ENCODE measurements at places on chromosomes 3 and 15.

DNA sequence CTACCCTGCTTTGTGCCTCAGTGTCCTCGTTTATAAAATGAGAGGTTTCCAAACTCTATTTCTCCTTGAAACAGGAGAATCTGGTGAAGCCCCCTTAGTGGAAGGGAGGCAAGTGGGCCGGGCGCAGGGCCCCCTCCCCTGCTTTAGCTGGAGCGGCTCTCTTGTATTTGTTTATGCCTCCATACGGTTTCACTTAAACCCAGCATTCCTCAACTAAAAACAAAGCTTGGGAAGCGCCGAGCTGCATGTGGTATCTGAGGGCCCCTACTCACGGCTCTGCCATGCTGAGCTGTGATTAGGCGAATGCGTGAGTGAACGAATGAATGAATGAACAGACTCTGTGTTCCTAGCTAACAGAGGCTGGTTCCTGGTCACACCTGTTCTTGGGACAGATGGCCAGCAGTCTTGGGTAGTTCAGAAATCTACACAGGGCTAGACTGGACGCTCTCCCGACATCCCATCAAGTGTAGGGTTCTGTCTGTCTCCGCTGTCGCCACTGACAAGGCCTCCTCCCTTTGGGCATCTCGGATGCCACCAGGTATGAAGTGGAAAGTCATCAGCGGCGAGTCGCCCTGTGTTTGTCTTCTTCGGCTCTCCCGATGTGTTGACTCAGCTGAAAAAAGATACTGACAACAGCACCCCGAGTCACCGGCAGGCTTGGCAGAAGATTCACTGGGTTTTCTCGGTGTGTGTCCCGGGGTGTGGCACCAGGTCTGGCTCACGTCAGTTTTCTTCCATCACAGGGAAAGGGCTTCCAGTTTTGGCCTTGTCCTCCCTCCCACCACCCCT lies 42.4 kb upstream of the VPS8 start:
- DNase-seq: no peak

DNA sequence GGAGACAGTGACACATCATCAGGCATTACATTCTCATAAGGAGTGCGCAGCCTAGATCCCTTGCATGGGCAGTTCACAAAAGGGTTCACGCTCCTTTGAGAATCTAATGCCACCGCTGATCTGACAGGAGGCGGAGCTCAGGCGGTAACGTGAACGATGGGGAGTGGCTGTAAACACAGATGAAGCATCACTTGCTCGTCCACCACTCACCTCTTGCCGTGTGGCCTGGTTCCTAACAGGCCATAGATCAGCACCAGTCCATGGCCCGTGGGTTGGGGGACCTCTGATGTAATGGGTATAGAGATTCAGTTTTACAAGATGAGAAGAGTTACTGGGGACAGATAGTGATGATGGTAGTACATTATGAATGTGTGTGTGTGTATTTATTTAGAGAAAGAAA lies 63.0 kb downstream of the FRMD5 start:
- no peak for DNase-seq

GRCh38 chr3:121473001-121473400 lies 72.8 kb downstream of the POLQ start:
- no peak for DNase-seq

DNA sequence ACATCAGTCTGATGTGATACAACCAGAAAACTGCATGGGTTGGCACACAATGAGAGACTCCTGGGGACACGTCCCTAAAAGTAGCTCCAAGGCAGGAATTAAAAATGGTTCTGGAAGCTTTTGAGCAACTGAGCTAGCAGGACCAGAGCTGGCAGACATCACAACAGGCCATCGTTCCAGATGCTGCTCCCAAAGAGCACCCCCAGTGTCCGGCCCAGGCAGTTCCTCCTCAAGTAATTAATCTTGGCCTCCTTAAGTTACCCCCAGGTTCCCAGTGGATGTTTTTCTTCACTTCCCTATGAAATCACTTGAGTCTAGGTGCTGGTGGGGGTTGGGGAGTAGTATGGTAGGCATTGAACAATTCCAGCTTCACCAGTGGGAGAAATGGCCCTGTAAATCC lies 711.6 kb downstream of the MECOM start:
- no peak for DNase-seq

DNA sequence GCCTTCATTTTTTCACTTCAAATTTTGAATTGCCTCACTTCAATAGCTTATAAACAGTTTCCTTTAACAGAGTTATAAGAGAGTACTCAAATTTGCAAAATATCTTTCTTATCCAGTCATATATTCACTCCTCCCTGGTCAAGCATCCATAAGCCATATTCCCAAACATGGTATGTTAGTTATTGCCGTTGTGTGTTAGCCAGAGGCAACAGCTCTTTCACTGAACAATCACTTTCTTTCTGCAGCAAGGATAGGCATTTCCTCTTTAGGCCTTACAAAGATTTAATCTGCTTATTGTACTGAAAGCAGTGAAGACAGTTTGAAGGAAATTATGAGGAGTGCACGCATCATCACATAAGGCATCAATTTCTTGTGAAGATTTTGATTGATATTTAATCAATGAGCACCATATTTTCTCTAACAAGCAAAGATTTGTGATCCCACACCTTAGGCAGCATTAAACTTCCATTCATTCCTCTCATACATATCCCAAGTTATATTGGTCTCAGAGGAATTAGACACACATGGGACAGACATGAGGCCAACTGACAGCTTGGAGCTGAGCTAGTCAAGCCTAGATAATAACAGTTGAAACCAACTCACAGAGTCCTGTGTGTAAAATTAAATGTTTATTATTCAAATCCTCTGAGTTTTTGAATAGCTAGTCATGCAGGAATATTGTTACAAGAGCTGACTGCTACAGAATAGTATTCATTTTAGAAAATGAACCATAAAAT lies 80.0 kb upstream of the EPHA6 start:
- DNase-seq: no peak

DNA sequence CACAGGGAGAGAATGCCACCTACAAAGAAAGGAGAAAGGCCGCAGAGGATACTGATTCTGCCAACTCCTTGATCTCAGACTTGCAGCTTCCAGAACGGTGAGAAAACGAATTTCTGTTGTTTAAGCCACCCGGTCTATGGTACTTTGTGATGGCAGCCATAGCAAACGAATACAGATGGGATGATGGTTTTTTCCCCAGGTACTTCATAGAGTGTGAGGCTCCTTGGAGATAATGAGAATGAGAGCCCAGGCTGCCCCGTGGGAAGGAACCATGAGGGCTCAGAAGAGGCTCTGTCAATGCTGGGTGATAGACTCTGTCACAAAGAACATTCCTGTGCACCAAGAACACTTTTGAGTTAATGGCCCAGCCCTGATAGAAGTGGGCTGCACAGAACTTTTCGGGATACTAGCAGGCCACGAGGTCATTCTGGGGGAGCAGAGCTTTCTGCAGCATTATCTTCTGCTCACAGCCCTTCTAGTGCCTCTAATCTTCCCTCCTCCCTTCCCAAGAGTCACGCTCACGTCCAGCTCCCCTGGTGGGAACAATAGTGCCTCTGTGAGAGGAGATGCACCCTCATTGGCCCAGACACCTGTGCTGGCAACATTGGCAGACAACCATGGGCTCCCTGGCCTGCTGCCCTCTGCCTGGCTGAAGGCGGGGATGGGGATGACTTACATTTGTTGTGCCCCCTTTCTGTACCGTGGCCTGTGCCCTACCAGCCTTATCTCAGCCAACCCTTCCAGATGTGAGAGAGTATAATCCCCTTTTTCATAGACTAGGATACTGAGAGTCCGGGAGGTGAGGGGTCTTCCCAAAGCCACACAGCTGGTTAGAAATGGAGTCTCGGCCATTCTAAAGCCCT lies 5.2 kb upstream of the RLBP1 start:
- no peak for DNase-seq

DNA sequence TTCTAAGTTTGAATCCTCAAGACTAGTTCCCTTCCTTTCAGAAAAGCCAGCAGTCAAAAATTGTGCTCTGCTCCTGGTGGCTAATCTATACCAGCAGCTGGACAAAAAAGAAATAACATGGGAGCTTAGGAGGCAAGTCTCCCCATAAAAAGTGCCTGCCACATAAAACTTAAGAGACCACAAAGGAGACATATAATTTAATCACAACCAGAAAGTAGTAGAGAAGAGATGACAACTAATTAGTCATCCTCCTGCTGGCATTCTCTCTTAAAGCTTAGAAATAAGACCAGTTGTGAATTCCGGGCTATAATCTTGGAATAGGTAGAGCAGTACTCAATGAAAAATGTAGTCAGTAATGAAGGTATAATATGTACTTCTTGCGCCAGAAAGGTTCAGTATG lies 20.2 kb upstream of the IMPG2 start:
- no peak for DNase-seq

DNA sequence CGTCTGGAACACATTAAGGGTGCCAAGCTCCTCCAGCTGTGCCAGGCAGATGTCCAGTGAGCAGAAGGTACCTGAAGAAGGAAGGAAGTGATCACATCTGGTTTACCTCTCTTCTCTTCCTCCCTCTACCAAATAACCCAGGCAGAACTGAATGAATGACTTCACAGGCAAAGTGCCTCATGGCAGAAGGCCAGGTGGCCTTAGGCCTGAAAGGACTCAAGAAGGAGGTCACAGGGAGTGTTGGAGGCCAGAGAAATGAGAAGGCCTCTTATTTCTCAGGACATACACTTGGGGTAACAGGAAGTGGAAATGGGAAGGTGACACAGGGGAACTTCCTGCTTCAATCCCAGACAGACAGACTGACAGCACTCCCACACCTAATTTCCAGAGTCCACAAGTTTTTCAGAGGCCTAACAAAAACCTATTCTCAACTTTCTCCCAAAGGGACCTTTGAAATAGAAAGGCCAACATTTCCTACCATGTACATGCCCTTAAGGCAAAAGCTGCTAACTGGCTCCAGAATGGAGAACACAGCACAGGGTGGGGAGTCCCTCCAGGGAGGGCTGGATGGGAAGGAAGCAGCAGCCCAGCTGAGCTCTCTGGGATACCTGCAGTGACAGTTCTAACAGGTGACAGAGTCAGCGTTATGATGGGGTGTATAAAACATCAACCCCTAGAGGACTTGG lies 17.6 kb upstream of the SIN3A start:
- no peak for DNase-seq

DNA sequence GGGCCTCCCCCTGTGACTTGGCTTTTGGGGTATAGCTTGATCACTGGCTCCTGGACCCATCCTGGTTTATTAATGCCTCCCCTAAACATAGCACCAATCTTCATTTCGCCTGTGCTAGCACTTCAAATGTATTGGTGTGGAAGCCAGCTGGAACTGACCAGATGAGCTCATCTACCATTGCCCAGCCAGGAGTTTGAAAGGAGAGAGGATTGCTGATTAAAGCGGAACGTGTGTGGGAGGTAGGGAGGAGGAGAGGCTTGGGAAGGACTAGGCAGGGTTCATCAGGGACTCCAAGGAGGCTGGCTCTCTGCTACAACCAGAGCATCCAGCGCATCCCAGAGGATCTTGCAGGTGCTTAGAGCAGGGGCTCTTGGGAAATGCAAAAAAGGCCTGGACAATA lies 34.4 kb upstream of the TLE3 start:
- no peak for DNase-seq

DNA sequence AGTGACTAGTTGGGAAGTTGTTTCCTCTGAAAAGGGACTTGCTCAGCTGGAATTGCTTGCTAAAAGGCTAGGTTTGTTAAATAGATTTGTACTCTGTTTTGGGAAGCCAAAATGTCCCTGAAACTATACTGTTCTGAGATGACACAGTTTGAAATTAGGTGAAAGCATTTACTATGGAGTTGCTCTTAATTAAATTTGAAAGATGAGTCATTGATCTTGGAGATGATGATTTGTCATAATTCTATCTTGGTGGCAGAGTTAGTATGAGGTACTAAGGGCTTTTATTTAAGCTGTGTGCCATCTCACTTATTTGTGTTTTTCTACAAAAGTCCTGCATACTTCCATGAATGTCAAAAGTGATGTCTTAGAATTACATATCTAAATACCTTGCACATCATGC lies 320.9 kb downstream of the PTPRG start:
- DNase-seq: no peak

- DNase-seq: no peak
These were observed 276.0 kb downstream of the GBE1 start for GRCh38 chr3:81485444-81485865.

DNA sequence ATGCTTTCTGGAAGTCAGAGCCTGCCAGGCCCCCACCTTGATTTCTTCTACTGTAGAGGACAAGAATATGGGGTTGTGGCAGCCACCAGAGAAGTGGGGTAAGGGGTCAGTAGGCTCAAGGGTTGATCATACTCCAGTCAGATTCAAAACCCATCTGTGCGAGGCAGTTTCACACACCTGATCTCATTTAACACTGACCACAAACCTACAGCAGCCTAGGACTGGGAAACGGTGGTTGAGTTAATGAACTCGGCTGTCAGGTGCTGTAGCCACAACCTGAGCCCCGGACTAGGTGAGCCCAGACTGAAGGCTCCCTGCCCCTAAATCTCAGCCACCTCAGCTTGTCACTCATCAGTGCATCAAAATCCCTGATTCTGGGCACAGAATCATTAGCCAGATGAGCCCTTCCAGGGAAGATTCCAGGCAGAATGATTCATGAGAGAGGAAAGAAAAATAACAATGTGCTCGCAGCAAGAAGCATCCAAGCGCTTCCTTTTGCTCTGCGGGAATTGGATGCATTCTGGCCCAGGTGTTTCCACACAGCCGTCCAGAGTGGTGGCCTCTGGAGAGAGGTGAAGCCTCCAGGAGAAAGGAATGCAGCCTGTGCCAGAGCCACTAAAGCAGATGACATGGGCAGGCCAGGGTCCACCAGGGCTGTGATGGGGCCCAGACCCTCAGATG lies 102.1 kb downstream of the SRGAP3 start:
- DNase-seq: no peak

DNA sequence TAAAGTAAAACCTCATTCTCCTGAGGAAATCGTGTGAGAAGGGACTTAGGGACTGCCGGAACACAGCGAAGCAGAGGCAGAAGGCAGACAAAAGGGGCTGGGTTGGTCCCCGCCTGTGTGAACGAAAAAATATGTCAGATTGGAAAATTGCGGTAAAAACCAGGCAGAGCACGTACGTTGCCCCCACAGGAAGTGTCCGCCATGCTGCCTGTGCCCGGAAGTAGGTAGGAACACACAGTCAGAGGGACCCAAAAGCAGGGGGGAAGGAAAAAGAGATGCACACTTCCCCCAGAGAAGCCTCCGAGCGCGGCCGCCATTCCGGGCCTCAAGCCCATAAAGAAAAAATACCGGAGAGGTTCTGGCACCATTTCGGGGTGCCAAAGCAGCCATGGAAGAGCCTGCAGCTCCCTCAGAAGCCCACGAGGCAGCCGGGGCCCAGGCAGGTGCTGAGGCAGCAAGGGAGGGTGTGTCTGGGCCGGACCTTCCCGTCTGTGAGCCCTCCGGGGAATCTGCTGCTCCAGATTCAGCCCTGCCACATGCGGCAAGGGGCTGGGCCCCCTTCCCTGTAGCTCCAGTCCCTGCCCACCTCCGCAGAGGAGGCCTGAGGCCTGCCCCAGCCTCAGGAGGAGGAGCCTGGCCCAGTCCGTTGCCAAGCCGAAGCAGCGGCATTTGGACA lies at the start of gene MKRN3:
TSS of gene MKRN3 (plus strand) at position 280 of the 676 bp plus-strand sequence. CDS start at position 389, 109 bp downstream.
- no peak for DNase-seq

Data from activated naive CD4-positive, alpha-beta T cell (primary cell).